ENCODE measurements at places on chromosomes 5 and 9.

GRCh38 chr9:76610011-76610352, 151.0 kb downstream of the GCNT1 start:
- DNase-seq = peak; percentile 84

GRCh38 chr5:15026011-15026893, 154.7 kb upstream of the ANKH start:
- peak; percentile 83 for DNase-seq

GRCh38 chr9:35942286-35942685, 15.7 kb downstream of the OR2S2 start:
- DNase-seq = no peak

DNA sequence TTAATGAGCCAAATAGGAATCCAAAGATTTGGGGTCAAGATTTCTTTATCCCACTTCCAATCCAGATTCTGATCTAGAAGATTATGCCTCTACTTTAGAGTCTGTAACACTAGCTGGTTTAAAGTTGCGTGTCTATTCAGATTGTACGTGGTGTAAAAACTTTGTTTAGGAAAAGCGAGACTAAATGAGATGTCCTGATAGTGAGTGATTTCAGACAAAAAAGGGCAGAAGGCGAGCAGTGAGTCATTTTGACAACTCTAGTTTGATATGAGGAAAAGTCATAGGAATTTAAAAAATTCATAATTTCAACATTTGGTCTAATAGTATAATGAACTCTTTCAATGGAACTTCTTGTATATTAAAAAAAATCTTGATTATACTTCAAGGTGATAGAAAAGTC, 119.6 kb upstream of the KLF9 start:
- DNase-seq = peak; percentile 58

DNA sequence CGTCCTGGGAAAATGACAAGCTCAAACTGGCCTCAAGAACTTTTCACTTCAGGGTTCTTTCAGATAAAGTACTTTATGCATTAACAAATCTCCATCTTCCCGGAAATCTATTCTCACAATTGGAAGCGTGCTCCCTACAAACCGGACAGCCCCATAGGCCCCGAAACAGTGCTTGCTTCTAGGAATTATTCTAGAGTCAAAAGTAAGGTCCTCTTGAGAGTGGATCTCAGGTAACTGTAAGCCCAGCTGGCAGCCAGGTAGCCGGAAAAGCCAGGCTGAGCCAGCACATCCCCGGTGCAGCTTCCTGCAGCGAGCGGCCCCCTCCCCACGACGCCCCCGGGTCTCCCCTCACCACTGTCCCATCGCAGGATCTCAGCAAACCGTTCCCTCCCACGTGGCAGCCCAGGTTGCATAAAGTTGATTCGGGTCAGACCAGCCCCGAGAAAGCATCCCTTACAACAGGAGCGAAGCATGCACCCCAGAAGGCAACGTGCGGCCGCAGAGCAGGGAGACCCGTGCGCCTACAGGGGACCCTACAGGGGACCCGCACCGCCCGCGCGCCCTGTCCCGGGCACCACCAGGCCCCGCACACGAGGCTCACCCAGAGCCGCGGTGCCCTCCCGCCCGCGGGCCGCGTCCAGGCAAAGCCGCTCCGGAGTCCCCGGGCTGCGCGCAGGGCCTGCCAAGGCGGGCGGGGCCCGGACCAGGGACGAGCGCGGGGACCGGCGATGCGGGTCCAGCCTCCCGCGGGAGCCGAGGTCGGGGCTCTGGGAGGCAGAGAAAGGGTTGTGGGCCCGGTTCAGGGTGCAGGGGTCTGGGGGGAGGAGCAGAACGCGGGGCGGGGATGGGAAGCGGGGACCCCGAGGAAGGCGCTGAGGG, 920 bp downstream of the LPCAT1 start:
- DNase-seq = no peak

GRCh38 chr9:129383019-129383560, 205.0 kb upstream of the IER5L start:
- DNase-seq = no peak

- DNase-seq = peak; percentile 42
Observed at GRCh38 chr9:127833555-127833954, 20.9 kb downstream of the ENG start.

DNA sequence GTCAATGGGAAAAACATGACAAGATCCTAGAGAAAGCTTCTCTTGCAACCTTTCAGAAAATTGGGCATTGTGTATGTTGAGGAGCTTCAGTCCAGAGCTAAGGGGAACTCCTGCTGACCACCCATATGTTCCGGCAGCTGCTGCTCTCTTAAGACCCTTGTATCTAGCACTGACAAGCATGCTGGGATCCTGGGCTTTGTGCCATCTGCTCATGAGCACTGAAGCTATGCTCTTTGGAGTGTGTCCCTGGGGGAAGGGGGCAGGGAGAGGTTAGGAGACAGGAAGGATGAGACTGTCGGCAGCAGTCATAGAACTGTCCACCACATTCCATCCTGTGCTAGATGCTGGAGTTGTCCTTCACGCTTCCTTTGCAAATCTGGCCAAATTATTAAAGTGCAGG, 109.3 kb downstream of the JAKMIP2 start:
- DNase-seq = no peak

DNA sequence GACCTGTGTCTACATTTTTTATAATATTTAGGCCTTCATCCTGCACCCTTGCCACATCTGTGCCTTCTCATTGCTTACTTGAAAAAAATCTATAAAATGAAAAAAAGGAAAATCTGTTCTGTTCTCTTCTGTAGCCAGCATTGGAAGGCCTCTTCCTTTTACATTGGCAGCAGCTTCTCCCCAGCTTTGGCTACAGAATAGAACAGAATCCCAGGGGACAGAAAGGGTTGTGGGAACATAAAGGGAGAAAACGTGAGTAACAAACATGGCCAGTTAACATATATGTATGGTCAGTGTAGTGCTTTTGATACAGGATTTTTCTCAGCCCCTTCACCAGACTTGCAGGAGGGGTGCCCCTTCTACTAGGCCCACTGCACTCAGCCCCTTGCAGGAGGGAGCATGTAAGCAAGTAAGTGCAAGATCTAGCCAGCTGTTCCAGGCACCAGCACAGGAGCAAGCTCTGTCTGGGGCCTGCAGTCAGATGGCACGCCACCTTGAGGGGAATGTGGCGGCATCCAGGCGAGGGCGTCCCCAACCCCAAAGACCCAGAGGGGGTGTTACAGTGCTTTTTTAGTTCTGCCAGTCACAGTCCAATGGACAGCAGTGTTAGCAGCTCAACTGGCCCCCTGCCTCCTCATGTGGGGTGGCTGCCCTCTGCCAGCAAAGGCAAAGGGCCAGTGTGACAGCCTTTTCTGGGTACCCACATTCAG, 330.5 kb upstream of the ZNF462 start:
- DNase-seq = no peak

- no peak for DNase-seq
Observed at GRCh38 chr5:135457424-135458071, 5.4 kb upstream of the TIFAB start.
